ENCODE measurements at places on chromosomes 2 and 18. TPM values are rescaled to one million over a fixed set of nuclear protein-coding genes. Genes with fewer than 3 reads are reported as not detected.

The SKOR2 gene
- not detected for total RNA-seq

The IL18R1 gene
- total RNA-seq, result 3.3 TPM

- no peak for DNase-seq
These were observed 18.2 kb downstream of the SAG start for GRCh38 chr2:233325814-233326213.

DNA sequence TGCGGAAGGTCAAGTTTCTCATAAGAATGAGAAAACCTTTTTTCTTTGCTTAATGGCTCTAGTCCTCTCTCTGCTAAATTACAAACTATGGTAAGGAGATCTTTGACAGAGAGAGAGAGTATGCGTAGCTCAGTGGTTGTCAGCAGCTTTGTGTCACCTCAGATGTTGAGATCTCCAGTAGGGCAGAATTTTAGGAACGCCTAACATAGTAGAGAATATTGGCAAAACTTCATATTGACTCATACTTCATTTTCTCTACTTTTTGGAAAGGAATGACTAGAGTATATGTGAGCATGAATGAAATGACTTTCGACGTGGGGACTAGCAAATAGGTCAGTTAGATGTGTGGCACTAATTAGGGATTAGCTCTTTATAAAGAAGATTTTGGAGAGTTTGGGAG is 64.0 kb downstream of the WDR7 start:
- no peak for DNase-seq

DNA sequence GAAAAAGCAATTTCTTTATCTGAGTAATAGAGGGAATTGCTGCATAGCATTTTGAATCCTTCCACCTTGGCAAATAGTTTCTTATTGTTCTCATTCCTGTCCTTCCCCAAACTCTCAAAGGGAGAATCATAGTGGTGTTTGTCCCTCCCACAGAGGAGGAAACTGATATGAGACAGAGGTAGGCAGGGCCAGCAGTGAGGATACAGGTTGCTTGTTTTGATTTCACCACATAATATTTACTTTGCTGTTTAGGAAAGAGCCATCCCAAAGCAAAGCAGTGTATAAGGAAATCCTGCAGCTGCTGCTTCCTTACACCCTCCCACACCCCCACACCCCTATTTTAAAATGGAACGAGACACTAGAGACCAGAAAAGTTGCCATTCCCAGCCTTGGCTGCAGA is 195.3 kb downstream of the SETBP1 start:
- DNase-seq, result no peak

GRCh38 chr2:6919901-6920742 is 2.9 kb downstream of the RNF144A start:
- no peak for DNase-seq

DNA sequence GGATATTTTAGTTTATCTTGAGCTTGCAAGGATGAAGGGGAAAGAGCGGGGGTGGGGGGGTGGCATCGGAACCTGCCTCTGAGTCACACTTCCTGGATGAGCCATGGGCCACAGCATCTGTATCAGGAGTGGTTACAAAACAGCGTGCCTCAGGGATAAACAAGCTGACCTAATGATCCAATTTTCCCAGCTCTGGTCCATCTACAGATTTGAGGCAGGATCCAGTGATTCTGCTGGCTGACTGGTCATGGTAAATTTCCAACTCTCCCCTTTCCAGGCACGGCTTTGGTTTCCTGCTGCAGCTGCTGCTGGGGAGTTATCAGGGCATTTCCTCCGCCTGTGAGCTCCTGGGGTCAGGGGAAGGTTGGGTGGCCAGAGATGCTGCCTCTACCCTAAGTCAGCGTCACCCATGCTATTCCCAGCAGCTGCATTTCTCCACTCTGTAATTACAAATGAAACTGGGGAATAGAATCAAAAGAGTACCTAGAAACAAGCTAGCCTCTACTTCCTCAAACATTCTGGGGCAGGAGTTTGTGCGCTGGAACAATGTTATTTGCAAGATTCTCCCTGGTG is 4.7 kb upstream of the HPCAL1 start:
- DNase-seq, result peak; percentile 33

GRCh38 chr18:4921548-4921947 is 275.5 kb downstream of the AKAIN1 start:
- DNase-seq, result no peak

GRCh38 chr2:28528206-28528605 is 32.3 kb downstream of the PLB1 start:
- no peak for DNase-seq

- no peak for DNase-seq
These were observed 638 bp downstream of the ST3GAL5 start for GRCh38 chr2:85888020-85888683.

DNA sequence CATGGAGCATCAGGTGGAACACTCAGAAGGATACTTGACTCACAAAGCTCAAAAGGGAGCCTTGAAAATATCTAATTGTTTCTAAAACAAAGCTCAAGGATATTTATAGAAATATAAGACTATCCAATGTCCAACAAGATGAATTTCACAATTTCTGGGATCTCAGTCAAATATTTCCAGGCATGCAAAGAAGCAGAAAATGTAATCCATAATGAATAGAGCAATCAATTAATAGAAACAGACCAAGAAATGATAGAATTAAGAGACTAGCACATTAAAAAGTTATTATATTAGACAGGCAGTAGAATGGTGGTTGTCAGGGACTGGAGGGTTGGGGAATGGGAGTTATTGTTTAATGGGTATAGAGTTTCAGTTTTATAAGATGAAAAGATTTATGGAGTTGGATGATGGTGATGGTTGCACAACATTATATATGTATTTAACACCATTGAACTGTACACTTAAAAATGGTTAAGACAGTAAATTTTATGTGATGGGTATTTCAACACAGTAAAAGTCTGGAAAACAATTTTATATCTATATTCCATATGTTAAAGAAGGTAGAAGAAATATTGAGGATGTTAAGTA is 189.9 kb upstream of the PIEZO2 start:
- no peak for DNase-seq

- DNase-seq, result no peak
These were observed 55.2 kb downstream of the RND3 start for GRCh38 chr2:150432312-150432625.

- DNase-seq, result no peak
These were observed 317.2 kb downstream of the TSN start for GRCh38 chr2:122072666-122073065.

Data from urinary bladder (tissue), 4 donors.